ENCODE measurements at places on chromosomes 3 and 15. TPM values are rescaled to one million over a fixed set of nuclear protein-coding genes. Genes with fewer than 3 reads are reported as not detected.

- H3K4me1 ChIP-seq = no peaks in the 10 kb centered on the region
- no peak overlapping the region for H3K27ac ChIP-seq
- H3K36me3 ChIP-seq = no peaks in the 10 kb centered on the region
- no peak overlapping the region for H3K4me3 ChIP-seq
Observed at GRCh38 chr3:54421943-54422342, 299.6 kb downstream of the CACNA2D3 start.

GRCh38 chr15:62440362-62441105 lies 275.4 kb upstream of the C2CD4B start:
- H3K27ac ChIP-seq = peak overlapping the region; percentile 25
- no peak overlapping the region for H3K4me3 ChIP-seq
- no peaks in the 10 kb centered on the region for H3K27me3 ChIP-seq
- no peak for DNase-seq
- H3K36me3 ChIP-seq = no peaks in the 10 kb centered on the region

Gene PAQR5
- total RNA-seq = 0.63 TPM

- H3K27ac ChIP-seq = no peak overlapping the region
- peaks cover 9% of the 10 kb centered on the region for H3K4me1 ChIP-seq
- DNase-seq = no peak
- no peaks in the 10 kb centered on the region for H3K27me3 ChIP-seq
- no peaks in the 10 kb centered on the region for H3K36me3 ChIP-seq
- H3K4me3 ChIP-seq = no peak overlapping the region
Observed at GRCh38 chr3:197168063-197168462, 130.3 kb downstream of the DLG1 start.

Gene HCN4
- 21.9 TPM for total RNA-seq

Gene ASTE1
- total RNA-seq = 4.0 TPM

Gene NEIL1
- total RNA-seq = 8.2 TPM

- peak overlapping the region; percentile 88 for H3K4me3 ChIP-seq
- peak; percentile 75 for DNase-seq
- no peaks in the 10 kb centered on the region for H3K27me3 ChIP-seq
Observed at GRCh38 chr3:187741403-187742350, 3.6 kb downstream of the BCL6 start.

- peaks cover 19% of the 10 kb centered on the region for H3K4me1 ChIP-seq
- H3K4me3 ChIP-seq = no peak overlapping the region
- DNase-seq = no peak
Observed at GRCh38 chr3:41522612-41523011, 323.3 kb downstream of the CTNNB1 start.

GRCh38 chr3:122727294-122727693 lies 46.7 kb downstream of the PARP14 start:
- no peak for DNase-seq
- no peak overlapping the region for H3K4me3 ChIP-seq
- H3K36me3 ChIP-seq = peaks cover 13% of the 10 kb centered on the region
- no peaks in the 10 kb centered on the region for H3K4me1 ChIP-seq
- no peaks in the 10 kb centered on the region for H3K27me3 ChIP-seq

- DNase-seq = no peak
- H3K36me3 ChIP-seq = no peaks in the 10 kb centered on the region
- no peak overlapping the region for H3K4me3 ChIP-seq
- H3K4me1 ChIP-seq = no peaks in the 10 kb centered on the region
Observed at GRCh38 chr15:88002706-88003105, 253.8 kb downstream of the NTRK3 start.

GRCh38 chr15:58010983-58011382 lies 54.5 kb downstream of the ALDH1A2 start:
- DNase-seq = no peak
- no peaks in the 10 kb centered on the region for H3K4me1 ChIP-seq
- H3K36me3 ChIP-seq = peaks cover 8% of the 10 kb centered on the region
- H3K4me3 ChIP-seq = no peak overlapping the region

All from left ventricle myocardium inferior (tissue), 1 donor.